ENCODE measurements at places on chromosomes 2 and 18. TPM values are rescaled to one million over a fixed set of nuclear protein-coding genes. Genes with fewer than 3 reads are reported as not detected.

The ITSN2 gene
- total RNA-seq: 41.2 TPM

The CBLN2 gene
- not detected for total RNA-seq

The DYSF gene
- total RNA-seq: 45.8 TPM

The SCN3A gene
- total RNA-seq: 0.89 TPM

The ERBB4 gene
- total RNA-seq: 11.5 TPM

The LCT gene
- not detected for total RNA-seq

The SIX3 gene
- not detected for total RNA-seq

The TUBA3E gene
- 69.5 TPM for total RNA-seq

The SLC5A7 gene
- 0.19 TPM for total RNA-seq

The ARHGAP28 gene
- 1.1 TPM for total RNA-seq

DNA sequence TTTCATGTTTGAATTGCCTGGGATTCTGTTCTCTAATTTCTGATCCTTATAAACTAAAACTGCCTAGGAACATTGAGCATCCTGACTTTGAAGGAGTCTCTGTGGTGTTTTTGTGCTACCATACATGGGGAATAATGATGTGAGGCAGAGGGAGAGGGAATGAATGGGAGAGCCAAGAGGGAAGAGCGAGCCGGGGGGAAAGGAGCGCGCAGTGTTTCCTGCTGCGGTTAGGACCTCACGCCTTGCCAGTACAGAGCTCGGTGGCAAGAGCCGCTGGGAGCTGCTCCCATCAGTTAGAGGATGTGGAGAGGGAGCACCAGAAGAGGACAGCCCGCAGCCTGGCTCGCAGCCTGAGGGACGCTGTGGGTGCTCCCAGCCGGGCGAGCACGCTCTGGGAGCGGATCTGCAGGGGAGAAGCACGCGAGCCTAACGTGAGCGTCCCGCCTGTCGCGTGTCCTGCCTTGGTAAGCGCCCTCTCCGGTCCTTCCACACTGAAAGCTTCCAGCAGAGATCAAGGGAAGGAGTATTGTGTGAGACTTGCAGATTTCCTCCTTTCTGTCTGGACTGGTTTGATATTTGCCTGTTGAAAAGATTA, 114.7 kb downstream of the FAM210A start:
- peak; percentile 81 for DNase-seq

DNA sequence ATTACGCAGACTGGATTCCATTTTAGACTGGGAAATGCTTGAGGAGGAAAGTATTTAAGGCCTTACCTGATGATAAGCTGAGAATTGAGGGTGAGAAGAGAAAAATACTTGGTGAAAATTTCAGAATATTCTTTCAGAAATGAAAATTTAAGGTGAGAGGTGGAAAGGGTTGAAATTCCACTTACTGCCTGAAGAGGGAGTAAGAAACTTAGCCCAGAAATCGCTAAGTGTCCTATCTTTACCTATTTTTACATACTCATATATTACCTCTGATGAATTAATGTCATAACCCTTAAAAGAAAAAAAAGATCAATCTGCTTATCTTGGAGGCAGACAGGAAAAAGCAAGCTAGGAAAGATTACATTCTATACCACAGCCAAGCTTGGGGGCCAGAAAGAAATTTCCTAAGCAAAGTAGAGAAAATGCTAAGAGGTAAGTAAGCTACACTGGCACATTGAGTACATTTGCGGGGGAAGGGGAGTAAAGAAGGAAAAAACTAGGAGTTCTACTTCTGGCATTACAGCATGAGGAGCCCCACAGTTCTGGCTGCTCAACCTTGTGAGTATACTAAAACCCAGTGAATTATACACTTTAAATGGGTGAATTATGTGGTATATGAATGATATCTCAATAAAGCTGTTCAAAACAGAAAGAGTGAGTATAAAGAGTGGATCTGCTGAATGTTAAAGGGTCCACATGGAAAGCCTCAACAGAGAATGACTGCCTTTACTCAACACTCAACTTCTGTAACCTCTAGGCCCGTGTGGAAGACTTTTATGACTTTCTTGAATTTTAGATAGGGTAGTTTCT, 33.8 kb downstream of the SMC6 start:
- DNase-seq: no peak

GRCh38 chr2:233705911-233706506, 6.7 kb upstream of the UGT1A5 start:
- DNase-seq: no peak

DNA sequence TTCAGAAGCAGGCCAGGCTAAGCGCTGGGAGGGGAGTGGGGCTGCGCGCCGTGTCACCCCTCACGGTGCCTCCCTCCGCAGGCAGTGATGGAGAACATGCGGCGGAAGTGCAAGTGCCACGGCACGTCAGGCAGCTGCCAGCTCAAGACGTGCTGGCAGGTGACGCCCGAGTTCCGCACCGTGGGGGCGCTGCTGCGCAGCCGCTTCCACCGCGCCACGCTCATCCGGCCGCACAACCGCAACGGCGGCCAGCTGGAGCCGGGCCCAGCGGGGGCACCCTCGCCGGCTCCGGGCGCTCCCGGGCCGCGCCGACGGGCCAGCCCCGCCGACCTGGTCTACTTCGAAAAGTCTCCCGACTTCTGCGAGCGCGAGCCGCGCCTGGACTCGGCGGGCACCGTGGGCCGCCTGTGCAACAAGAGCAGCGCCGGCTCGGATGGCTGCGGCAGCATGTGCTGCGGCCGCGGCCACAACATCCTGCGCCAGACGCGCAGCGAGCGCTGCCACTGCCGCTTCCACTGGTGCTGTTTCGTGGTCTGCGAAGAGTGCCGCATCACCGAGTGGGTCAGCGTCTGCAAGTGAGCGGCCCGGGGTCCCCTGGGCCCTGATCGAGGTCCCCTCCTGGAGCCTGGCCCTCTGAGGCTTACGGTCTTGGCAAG, 12.2 kb downstream of the WNT10A start:
- peak; percentile 77 for DNase-seq

DNA sequence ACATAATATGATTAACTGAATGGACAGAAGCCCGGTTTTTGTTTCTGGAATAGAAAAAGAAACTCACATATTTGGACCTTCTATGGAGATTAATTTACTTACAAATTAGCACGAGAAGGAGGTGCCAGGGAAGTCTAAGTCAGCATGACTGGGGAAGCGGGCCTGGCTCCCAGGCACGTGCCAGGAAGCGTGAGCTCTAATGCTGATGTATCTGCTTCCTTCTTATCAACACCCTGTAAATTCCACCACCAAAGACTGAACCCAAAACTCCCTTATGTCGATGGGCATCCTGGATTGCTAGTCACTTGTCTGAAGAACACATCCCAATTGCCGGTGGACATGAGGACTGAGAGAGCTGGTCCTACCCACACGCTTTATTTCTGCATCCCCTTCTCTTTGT, 134.5 kb downstream of the GALNT14 start:
- no peak for DNase-seq

- no peak for DNase-seq
Measured at GRCh38 chr2:33958591-33958990, 359.5 kb upstream of the FAM98A start.

- DNase-seq: no peak
Measured at GRCh38 chr2:120662746-120663145, 72.9 kb upstream of the GLI2 start.

GRCh38 chr2:132680544-132680943, 10.5 kb upstream of the LYPD1 start:
- no peak for DNase-seq

DNA sequence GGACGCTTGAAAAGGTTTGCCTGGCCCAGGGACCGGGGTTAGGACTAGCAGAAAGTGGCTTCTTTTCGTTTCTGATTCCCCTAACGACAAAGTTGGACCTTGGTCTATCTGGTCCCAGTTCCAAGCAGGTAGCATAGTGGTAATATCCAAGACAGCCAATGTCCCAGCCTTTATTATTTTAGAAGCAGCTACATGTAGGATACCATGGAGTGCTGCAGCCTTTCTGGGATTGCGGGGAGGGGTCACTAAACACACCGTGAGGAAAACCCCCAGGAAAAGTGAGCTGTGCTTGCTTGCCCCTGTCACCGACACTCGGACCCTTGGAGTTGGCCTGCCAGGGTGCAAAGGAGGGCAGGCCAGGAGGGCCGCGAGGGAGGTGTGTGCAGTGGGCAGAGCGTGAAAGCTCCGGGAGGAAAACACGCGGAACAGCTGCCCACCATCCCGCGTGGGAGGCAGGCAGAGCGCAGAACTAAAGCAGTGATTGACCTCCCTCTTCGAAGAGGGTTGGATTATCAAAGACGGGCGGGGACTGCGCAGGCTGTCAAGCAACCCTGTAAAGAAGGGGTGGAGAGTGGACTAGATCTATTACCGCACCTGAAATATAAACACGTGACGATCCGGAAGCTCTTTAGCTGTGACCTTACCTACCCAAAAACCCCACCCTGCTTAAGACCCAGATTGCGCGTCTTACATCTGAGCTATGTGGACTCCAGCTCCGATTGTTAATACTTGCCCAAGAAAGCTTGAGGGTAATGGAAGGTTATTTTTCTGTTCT, 624 bp upstream of the MAP4K3 start:
- peak; percentile 52 for DNase-seq

- no peak for DNase-seq
Measured at GRCh38 chr2:176018708-176019107, 16.6 kb upstream of the LNPK start.

- no peak for DNase-seq
Measured at GRCh38 chr2:239494578-239494977, 93.8 kb upstream of the HDAC4 start.

GRCh38 chr18:2958819-2959298, 54.1 kb downstream of the LPIN2 start:
- DNase-seq: no peak

- DNase-seq: no peak
Measured at GRCh38 chr18:44889111-44889510, 208.4 kb downstream of the SETBP1 start.

DNA sequence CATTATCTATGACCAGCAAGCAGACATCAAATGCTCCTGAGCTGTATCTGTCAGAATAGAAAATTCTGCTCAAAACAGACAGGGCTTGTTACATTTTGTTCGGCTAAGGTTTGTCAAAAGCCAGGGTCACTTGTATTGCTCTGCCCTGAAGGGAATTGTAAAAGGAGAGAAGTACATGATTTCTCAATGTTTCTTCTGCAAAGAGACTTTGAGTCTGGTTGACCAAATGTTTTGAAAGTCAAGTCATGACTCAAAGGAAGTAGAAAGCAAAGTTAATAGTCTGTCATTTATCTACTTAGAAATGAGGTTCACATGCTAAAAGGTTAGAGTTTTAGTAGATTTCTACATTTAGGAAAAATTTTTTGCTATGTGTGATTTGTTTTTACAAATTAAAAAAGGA, 1624.1 kb upstream of the ZEB2 start:
- no peak for DNase-seq

DNA sequence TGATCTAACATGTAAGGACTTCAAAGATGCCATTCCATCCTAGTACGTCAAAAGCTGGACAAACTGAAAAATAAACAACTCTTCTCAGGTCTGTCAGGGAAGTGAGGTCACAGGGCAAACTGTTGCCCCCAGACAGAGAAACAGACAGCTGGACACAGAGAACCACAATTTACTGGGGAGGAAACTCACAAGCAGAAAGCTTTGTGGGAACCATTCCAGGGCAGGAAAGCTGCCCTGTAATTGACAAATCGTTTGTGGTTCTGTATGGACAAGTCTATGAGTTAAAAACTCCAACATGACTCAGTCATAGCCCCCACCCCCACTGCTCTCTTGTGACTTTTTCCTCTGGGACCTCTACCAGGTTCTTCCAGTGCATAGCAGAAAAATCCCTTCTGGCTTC, 28.4 kb downstream of the MCEE start:
- DNase-seq: no peak

GRCh38 chr2:70534183-70534836, 19.3 kb downstream of the TGFA start:
- no peak for DNase-seq

GRCh38 chr2:191483117-191483516, 194.8 kb upstream of the NABP1 start:
- no peak for DNase-seq

DNA sequence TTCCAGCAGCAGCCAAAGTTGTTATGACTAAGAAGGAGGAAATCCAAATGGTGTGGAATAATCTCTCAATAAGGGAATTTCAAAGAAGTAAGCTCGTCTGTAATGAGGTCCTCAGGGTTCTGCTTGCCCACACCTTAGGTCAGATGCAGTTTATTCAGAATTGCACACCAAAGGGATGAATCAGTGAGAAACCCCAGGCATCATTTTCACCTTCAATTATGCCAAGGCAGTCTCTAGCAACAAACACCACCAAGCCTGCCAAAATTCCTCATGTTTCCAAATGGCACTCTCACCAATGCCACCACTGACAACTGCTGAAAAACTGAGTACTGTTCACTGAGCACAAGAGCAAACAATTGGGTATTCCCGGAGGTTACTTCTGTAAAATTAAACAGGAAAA, 43.6 kb downstream of the KCNG3 start:
- no peak for DNase-seq

GRCh38 chr2:196170606-196171247, 651 bp downstream of the STK17B start:
- peak; percentile 54 for DNase-seq

DNA sequence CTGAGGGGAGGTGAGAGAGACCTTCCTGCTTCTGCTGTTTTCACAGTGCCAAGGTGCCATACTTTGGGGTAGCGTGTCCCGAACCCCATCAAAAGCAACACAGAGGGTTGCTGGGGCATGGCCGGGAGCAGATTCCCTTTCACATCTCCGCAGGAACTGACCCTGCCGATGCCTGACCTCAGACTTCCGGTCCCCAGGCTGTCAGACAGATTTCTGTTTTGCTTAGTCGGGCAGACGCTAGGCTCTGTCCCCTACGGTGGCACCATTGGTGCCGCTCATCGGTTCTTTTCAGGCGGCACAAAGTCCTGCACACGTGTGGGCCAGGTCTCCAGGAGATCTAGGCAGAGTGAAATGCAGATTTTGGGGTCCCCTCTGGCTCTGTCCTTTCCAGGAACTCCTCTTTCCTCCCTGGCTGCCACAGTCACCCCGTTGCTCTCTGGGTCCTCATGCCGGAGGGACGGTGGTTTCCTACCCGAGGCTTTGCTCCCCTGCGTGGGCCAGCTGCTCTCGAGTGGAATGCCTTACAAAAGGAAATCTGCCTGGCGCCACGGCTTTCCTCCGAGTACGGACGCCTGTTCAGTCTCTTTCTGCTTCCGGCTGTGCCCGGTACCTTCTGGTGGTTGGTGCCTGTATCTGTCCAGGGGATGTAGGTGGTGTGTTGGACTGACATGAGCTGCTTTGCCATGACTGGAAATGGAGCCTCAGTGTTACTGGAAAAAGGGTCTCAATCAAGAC, 39.3 kb downstream of the RTP5 start:
- DNase-seq: no peak

- DNase-seq: peak; percentile 89
Measured at GRCh38 chr2:19801367-19802080, 100.3 kb downstream of the TTC32 start.

GRCh38 chr2:207762146-207762545, 7.6 kb downstream of the FZD5 start:
- DNase-seq: no peak
